ENCODE measurements at places on chromosomes 1 and 21.

- DNase-seq: peak; percentile 48
Measured at GRCh38 chr1:87833166-87833565, 504.5 kb downstream of the LMO4 start.

DNA sequence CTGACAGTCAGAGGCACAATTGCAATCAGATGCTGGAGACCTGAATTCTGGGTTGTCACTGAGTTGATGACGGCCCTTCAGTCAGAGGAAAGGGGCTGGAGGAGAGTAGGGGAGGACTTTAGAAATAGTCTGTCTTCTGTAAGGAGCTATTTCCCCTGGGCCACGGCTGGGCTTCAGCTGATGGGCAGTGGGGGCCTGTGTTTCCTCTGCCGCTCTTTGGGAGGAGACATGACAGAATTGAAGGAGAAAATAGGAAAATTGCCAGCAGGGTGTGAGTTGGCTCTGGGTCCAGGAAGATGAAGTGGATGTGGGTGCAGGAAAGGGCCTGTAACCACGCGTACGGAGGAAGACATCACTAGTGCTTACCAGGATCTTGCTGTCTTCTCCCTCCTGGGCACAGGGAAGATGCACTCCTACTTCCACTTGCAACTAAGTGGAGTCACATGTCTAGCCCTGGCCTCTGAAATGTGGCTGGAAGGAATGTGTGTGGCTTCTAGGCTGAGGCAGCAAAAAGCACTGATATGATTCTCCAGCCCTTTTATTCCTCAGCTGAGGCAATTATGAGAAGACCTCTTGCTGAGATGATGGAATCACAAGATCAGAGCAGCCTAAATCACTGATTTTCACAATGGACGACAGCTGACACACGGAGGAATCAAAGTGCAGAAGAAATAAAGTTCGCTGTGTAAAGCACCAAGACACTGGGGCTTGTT is 250.0 kb downstream of the GRIK3 start:
- DNase-seq: no peak

GRCh38 chr1:113981962-113982931 is 3.0 kb downstream of the OLFML3 start:
- peak; percentile 90 for DNase-seq

- no peak for DNase-seq
Measured at GRCh38 chr1:17581389-17582123, 42.1 kb downstream of the ARHGEF10L start.

GRCh38 chr1:208437401-208437800 is 193.2 kb upstream of the PLXNA2 start:
- DNase-seq: no peak

- DNase-seq: peak; percentile 93
Measured at GRCh38 chr1:108559215-108560186, at the start of gene EEIG2. TSS of gene EEIG2 (plus strand) at chr1:108560100. CDS start at chr1:108560429, 329 bp downstream.

DNA sequence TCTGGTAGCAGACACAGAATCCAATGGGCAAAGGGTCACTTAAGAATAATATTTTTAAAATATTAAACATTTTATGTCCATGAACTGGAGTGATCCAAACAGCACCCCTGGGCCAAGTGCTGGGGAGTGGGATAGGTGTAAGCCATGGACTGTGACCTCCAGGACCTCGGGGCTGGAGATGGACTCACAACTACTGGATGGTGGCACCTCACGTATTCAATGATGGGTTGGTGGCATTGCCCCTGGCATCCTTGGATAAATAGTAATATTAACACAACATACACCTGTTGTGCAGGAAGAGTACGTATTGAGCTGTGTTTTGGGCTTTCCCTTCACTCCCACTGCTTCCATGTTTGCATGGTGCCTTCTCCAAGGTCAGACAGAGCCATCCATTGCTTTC is 39.3 kb upstream of the TENT5C start:
- DNase-seq: no peak

DNA sequence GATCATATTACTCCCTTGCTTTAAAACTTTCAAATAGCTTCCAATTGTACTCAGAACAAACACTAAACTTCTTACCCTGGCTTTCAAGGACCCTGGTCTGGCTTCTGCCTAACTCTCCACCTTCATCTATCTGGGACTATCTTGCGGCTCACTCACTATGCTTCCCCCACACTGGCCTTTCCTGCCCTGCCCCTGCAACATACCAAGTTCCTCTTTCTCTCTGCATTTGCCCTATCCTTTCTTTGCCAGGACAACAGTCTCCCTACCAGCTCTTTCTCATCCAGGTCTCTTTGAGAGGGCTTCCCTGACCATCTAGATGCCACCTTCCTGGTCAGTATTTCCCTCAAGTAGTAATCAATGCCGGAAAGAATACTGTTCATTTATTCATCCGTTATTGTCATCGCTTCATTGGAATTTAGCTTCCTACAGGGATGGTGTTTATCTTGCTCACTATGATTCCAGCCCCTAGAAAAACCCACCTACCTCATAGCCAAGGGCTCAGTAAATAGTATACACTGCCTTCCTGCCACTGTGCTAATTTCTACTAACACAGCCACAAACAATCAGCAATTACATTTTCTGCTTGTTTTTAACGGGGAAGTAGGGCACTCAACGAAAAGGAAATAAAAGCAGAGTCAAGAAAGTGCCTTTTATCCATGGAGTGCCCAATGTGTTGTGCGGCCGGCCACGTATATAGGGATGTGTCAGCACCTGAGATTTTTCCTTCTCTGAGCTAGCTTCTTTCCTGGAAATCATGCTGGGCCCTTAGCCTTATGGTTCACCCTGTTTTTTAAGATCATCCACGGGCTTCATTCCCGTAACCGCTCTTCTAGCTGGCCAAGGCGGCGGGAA is 521 bp upstream of the CDC7 start:
- DNase-seq: no peak

- no peak for DNase-seq
Measured at GRCh38 chr1:117836069-117836468, 93.4 kb downstream of the GDAP2 start.

DNA sequence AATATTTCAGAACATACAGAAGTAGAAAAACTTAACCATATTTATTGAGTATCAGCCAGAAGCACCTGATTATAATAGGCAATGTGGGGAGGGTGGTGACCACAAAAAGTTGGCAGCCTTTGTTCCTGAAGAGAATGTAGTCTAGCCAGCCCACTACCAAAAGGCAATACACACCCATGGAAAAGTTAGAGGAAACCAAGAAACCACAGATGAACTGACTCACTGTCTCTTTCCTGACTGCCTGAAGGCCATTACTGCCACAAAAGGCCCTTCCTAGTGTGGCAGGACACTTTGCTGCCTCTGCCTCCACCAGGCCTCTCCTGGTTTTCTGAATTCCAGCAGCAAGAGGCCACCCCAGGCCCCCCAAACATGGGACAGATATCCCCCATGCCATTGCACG is 14.6 kb upstream of the PROX1 start:
- no peak for DNase-seq

DNA sequence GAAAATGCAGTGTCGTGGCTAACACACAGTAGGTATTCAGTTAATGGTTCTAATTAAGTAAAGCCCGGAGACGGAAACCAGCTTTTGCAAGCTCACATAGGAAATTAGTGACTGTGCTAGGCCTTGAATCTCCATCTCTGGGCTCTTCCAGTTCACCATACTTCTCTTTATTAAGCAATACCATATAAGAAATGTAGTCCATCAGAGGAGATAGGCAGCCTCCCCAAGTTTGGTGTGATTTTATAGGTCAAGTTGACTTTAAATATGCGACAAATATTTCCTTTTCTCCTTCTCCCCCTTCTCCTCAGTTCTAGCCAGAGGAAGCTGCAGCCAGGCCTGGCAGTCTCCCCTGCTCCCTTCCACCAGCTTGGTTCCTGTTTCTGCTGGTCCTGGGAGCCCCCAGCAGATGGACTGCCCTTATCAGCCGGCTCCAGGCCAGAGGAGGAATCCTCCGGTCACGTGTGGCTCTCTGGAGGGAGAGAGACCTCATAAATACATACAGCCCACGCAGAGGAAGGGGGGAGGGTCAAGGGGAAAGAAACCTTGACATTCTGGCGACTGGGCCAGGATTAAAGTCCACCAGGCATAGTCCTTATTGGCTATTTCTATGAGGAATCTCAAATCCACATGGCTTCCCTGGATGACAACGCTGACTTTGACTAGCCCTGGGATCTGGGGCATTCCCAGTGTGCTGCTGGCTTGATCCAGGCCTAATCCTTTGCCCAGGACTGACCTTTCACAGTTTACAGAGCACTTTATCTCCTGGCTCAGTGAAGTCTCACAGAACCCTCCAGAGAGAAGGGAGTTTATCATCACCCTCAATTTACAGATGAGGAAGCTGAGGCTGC is 115.1 kb upstream of the JUN start:
- DNase-seq: peak; percentile 68

GRCh38 chr1:19664453-19665185 is at the start of gene HTR6:
TSS of gene HTR6 (plus strand) at chr1:19664875. CDS start at chr1:19665754, 879 bp downstream.
- no peak for DNase-seq

DNA sequence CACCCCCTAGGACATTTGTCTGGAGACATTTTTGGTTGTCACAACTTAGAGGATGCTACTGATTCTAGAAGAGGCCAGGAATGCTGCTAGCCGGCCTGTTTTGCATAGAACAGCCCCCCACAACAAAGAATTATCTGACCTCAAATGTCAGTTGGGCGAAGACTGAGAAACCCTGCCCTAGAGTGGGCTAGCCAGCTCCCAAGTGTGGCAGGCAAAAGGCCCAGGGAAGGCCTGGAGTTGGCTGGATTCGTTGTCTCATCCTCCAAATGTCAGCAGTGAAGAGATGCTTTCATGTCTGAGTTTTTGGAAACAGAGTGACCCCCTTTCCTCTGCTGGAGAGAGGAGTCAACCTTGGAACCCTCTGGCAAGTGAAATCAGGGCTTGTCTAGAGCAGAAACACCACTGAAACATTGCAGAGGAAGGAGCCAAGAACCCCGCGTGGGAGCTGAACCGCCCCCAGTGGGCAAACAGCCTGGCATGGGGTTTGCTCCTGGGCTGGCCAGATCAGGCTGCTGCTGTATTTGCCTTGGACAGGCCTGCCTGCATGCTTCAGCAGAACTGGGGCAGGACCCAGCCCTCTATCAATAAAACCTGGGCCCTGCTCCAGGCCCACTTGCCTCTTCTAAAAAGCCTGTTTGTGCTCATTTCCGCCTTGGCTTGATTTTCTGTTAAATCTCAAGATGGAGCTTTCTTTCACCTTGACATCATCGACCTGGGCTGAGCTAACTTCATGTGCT is 32.9 kb downstream of the RASSF5 start:
- DNase-seq: peak; percentile 82

DNA sequence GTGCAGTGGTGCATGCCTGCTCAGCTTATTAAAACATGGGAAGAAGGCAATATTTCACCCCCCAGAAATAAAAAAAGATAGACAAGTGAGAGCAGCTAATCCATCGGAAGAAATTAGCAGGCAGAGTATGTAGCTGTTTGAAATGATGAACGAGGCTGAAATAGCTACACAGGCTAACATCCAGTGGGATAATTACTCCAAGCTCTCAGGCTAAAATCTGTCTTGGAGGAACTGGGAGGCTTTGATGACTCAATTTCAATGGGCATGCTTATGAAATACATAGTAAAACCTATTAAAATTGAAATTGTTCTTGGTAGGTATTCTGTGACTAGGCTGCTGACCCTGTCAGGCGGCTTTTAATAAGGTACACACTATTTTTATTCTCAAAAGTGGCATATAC is 84.1 kb upstream of the RRP15 start:
- no peak for DNase-seq

DNA sequence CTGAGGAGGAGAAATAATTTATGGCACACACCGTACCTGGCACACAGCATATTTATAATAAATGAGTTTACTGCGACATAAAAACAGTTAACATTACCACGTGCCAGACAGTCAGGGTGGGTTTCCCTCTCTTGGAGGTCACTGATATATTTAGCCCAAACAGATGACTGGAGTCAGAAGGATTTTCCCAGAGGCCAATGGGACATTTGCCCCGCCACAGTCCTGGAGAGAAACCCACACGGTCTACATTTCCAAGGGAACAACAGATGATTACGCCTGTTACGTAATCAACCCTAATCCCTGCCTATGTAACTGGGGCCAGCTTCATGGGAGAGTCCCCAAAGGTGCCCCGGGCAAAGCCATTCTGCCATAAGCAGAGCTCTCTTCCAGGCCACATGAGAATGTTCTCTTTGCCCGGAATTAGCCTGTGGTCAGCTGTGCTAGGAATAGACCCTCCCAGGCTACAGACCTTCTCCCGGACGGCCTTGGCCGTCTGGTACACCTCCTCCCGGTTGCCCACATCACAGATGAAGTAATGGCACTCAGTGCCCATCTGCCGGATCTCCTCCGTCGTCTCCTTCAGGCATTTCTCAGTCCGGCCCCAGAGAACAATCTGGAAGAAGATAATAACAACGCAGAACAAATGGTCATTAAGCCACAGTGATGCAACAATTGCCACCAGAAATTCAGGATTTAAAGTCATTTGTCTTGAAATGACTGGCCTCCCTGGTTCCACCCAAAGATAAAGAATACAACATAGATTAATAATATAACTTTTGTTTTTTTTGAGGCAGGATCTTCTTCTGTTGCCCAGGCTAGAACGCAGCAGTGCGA is 37.7 kb downstream of the DHRS3 start:
- DNase-seq: peak; percentile 63

DNA sequence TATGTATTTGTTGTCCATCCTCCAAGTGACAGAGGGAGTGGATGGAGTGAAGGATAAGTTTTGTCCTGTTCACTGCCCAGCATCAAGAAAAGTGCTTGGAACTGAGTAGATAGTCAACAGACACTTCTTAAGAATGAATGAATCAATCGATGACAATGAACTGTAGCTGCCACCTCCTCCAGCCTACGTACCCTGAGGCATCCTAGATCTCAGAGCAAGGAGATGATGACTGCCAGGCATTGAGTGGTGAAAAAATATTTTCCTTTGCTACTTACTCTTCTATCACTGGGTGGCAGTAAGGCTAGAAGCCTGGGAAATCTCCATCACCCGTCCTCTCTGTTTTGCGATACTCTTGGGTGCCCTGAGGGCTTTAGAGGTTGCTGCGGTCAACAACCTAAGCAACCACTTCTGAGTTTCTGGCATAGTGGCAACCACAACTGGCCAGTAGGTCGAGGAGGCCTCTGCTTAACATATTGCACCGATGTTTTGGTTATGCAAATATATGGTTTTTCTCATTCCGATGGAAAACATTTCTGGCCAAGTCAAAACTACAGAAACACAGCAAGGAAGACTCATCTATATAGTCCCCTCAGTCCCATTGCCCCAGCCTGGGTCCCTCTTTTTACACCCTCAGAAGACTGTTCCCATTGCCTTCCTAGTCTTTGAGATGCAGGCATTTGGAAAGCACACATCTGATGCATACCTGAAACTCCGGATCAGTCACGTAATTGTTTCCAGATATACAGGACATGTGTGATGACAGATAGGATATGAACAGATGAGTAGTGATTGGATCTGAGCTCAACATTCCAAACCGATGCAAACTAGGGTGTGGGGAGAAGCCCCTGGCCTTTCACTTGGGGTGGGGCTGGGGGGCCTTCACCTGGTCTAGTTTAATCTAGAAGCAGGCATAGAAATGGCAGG is 136.8 kb downstream of the RUNX1 start:
- DNase-seq: no peak

- no peak for DNase-seq
Measured at GRCh38 chr1:21320410-21321108, 30.3 kb upstream of the ECE1 start.

- no peak for DNase-seq
Measured at GRCh38 chr1:25524568-25525360, 18.6 kb upstream of the LDLRAP1 start.

GRCh38 chr1:80441664-80442063 is 1359.1 kb upstream of the ADGRL2 start:
- no peak for DNase-seq

- no peak for DNase-seq
Measured at GRCh38 chr1:17163789-17164666, 40.9 kb upstream of the PADI1 start.

GRCh38 chr1:170765712-170766330 is 101.9 kb downstream of the PRRX1 start:
- no peak for DNase-seq
